ENCODE measurements at places on chromosomes 1 and 21. TPM values are rescaled to one million over a fixed set of nuclear protein-coding genes. Genes with fewer than 3 reads are reported as not detected.

The OR2T2 gene
- not detected for total RNA-seq

The S100A16 gene
- 288 TPM for total RNA-seq

The SWT1 gene
- 5.7 TPM for total RNA-seq

The GBP7 gene
- total RNA-seq = not detected

The PTPN7 gene
- 2.0 TPM for total RNA-seq

The ACOT7 gene
- 48.7 TPM for total RNA-seq

The DEPDC1 gene
- total RNA-seq = 6.1 TPM

The SLC9C2 gene
- not detected for total RNA-seq

GRCh38 chr1:146049436-146049835, 27.9 kb upstream of the HJV start:
- no peak for DNase-seq

DNA sequence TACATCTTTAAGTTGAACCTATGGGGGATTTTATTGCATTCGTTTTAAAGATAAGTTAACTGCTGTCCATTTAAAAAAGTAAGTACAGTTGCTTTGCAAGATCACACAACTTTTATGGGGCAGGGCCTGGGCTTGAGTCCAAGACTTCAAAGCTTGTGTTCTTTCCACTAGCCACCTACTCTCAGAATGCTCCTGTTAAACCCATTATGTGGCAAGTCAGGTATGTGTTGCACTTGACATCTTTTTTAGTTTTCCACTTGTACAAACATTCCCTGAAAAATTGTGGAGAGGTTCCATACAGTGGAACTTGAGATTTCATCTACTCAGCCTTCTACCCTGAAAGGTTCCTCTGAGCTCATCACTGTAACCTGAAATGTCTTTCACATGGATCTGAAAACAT, 235.5 kb upstream of the SGIP1 start:
- DNase-seq = peak; percentile 56

- no peak for DNase-seq
These were observed 38.9 kb downstream of the ATP1A1 start for GRCh38 chr1:116411784-116412479.

DNA sequence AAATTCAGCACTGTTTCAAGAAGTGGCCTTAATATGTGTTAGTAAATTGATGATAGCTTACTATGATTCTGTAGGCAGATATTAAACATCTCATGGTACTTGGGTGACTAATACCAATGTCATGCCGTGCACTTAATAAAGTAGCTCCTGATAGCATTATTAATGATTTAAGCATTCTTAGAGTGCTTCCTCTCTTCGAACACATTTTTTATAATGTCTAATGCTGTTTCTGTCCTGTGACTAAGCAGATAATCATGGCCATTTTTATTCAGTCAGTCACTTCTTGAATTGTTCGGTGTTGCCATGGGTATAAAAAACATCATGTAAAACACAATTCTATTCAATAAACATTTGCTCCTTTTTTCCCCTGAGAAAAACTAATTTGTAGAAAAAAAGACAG, 804.6 kb upstream of the ADGRL4 start:
- no peak for DNase-seq

DNA sequence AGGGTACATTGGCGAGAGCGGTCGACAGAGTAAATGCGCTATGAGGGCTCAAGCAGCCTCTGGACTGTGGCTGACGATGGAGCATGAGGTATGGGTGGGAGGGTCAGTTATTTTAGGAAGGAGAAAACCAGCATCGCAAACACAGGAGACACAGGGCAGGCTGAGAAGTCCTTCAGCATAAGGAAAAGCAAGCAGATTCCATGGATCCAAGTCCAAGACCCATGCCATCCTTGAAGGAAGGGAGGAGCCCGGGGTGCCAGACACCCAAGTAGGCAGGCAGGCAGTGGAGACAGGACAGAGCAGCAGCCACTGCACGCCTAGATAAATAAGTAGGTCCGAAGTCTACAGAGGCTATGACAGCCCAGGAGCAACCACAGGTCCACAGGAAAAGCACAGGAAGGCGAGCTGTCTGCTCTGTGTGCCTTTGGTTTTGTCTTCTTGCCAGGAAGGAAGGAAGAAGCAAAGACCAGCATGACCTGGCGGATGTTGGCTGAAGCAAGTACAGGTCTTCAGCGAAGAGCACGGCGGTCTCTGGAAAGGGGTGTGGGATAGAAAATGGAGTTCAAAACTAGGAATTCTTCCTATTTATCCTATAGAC, 76.4 kb upstream of the SLC45A1 start:
- DNase-seq = peak; percentile 76

DNA sequence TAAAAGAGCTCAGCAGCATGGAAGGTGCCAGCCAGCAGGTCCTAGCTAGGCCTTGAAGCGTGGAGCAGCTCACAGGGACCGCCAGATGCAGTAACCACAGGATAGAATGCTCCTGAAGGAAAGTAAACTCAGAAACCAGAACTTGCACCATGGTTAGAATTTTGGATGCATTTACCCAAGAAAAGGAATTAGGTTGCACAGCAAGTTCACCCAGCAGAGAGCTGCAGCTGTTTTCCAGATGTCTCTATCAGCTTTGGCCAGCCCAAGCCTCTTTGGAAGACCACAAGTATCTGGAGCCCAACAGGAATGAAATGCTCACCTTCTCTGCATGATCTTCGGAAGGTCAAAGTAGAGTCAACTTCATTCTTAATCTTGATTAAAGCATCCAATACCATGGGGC, 21.0 kb upstream of the ATP13A2 start:
- DNase-seq = no peak

- DNase-seq = no peak
These were observed 18.0 kb upstream of the ACTRT2 start for GRCh38 chr1:3003039-3003940.

GRCh38 chr1:223709598-223709997, 2.7 kb upstream of the CAPN2 start:
- DNase-seq = no peak

DNA sequence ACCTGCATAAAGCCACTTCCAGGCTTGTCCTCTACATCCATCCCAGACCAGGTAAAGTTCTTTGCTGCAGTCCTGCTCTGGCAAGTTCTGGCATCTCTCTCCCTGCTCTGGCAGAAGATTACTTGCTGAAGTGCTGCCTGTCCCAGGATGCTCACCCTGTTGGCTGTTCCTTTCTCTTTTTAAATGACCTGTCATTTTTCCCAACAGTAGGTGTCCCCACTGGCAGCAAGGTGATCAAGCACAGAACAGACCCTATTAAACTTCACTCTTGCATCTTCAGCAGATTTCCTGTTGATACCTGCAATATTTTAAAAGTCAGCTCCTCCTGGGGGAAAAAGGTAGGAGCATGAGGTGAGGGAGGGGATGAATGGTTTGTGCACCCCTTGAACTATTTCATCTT, 332.6 kb downstream of the PBX1 start:
- no peak for DNase-seq

DNA sequence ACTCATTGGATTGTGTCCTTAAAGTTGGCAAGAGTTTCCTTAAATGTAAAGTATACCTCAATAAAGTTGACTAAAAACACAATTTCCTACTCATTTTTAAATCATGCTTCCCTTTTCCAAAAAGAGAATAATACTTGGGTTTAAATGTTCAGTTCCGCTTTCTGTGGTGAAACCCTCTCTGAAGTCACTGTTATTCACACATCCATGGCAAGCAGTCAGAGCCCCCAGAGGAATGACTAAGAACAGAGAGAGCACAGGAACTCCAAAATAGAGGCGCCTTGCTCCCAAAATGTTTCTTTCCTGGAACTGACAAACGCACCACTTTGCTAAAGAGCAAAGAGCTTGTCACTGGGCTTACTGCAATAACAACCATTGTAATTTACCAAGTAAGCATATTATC, 142.5 kb downstream of the TIAM1 start:
- DNase-seq = no peak

DNA sequence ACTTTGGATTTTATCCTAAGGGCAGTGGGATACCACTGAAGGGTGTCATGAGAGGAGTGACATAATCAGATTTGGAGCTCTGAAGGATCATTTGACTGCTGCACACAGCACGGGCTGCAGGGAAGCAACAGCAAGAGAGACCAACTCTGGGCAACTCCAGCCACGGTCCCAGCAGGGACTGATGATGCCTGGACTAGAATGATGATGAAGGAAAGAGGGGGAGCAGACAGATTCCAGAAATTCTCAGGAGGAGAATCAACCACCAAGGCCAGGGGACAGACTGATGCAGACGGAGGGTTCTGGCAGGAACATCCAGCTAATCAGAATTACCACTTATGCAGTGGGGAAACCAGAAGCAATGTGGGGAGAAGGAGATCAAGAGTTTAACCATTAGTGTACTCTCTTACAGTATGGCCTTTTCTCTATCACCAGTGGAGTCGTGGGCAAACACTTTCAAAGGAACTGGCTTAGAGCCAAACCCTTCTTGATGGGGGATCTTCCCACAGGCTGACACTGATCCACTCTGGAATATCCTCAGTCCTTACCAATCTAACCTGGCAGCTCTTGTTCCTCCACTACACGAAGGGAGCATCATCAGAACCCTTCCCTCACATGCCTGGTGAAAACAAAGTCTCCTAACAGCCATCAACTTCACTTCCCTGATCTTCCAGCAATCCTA, 3.3 kb downstream of the URB1 start:
- no peak for DNase-seq

DNA sequence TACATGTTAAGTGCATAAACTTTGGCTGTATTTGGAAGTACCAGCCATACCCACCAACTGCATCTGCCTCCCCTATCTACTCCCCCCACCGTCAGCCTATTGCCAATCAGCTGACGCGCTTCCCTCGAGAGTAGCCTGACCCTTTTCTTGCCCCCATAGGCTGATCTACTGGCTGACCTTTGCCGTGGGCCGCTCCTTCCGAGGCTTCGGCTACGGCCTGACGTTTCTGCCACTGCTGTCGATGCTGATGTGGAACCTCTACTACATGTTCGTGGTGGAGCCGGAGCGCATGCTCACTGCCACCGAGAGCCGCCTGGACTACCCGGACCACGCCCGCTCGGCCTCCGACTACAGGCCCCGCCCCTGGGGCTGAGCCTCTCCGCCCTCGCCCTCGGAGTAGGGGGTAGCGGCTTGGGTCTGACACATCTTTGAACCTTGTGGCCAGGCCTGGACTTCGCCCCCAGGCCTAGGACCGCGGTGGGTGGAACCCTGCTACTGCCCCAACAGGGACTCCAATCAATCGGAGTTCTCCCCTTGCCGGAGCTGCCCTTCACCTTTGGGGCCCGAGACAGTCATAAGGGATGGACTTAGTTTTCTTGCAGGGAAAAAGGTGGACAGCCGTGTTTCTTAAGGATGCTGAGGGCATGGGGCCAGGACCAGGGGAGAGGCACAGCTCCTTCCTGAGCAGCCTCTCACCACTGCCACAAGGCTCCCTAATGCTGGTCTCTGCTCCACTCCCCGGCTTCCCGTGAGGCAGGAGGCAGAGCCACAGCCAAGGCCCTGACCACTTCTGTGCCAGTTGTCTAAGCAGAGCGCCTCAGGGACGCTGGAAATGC, 4.0 kb downstream of the GLMP start:
- DNase-seq = peak; percentile 94

DNA sequence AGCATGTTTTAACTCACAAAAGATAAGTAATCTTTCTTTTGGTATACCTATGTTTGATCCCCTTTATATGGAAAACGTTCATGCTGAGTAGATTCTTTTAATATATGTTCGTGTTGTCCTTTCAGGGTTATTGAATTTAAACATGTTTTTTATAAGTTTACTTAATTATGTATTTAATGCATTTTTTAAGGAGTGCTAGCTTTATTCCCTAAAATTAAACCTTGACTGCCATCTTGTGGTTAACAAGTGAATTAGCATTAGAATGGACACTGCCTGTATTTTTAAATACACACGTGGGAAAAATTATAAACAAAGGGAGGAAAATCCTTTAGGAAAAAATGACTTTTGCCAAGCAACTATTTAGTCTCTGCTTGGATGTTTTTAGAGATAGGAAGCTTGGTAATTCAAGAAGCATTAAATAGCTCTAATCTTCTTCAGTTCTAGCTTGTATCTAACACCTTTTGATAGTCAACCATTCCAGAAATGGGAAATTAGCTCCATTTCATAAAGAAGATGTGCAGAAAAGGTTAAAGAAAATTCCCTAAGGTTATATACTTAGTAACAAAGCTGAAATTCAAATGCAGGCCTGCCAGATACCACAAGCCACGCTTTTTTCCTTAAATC, 43.0 kb downstream of the UBE2U start:
- DNase-seq = no peak

DNA sequence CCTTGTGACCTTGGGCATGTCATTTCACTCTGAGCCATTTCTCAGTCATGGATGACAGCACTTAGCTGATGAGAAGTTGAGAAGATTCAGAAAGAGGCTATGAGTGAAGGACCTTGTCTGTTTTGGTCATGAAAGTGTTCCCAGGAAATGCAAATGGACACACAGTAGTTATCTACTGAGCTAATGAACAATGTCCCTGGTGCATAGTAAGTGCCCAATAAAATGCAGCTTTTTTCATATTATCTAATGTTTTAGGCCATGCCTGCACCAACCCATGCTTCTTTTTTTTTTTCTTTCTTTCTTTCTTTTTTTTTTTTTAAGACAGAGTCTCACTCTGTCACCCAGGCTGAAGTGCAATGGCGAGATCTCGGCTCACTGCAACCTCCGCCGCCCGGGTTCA, 44.4 kb upstream of the EPB41 start:
- no peak for DNase-seq

DNA sequence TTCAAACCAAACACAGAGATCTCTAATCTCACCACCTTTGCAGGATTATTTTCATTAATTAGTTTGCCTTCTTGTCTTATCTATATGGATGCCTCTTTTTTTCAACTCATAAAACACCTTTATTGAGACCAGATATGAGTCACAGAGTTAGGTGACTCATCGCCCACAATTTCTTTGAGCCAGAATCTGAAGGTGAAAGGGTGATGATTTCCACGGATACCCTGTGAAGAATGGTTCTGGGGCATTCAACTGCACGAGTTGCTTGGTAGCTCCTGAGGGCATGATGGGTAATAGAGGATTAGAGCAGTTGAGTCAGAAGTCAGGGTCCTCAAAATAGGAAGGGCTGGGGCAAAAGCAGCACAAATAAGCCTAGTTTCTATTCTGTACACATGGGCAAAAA, 128.2 kb downstream of the TBX19 start:
- no peak for DNase-seq

DNA sequence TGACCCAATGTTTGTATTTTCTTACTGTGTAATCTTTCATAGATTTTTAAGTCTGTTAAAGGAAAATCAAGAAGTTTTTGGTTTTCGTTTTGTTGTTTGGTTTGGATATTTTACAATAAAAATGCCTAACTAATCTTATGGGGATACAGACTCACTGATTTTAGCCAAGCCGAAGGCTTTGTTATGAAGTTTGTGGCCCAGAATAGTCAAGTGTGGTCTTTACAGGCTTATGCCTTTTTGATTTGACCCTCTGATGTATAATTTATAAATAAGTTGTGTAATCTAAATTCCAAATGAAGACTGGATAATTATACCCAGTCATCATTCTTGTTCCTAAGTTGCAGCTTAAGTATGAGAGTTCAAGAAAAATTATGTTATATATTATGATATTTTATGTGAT, 739.3 kb downstream of the ADGRL2 start:
- no peak for DNase-seq

DNA sequence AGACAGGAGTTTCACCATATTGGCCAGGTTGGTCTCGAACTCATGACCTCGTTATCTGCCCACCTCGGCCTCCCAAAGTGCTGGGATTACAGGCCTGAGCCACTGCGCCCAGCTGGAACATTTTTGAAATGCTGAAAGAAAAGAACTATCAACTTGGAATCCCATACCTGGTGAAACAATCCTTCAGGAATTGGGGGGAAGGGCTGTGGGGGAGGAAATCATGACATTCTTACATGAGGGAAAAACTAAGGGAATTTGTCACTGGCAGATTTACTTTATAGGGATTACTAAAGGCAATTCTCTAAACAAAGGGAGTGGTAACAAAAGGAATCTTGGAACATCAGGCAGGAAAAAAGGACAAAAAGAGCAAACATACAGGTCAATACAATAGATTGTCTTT, 25.8 kb downstream of the NDUFS5 start:
- DNase-seq = no peak

Data from colonic mucosa (tissue), 4 donors.